ENCODE measurements at places on chromosomes 3 and 15. TPM values are rescaled to one million over a fixed set of nuclear protein-coding genes. Genes with fewer than 3 reads are reported as not detected.

Gene SKOR1
- 3.5 TPM for total RNA-seq

Gene FAN1
- total RNA-seq, result 5.8 TPM

Gene FSTL1
- total RNA-seq, result 601 TPM

Gene USP50
- not detected for total RNA-seq
